ENCODE measurements at places on chromosomes 12 and 14. TPM values are rescaled to one million over a fixed set of nuclear protein-coding genes. Genes with fewer than 3 reads are reported as not detected.

The KCNA1 gene
- not detected for total RNA-seq

The KCNMB4 gene
- total RNA-seq = 2.2 TPM

The P2RX7 gene
- total RNA-seq = 4.2 TPM

The SMCO3 gene
- 0.12 TPM for total RNA-seq

The CLEC1B gene
- total RNA-seq = not detected

The APOF gene
- not detected for total RNA-seq

The TMPRSS12 gene
- not detected for total RNA-seq

The LMNTD1 gene
- 0.82 TPM for total RNA-seq

The SSTR1 gene
- total RNA-seq = 0.63 TPM

The CTSG gene
- not detected for total RNA-seq

The MSI1 gene
- not detected for total RNA-seq

The KRT73 gene
- total RNA-seq = not detected

Measured in glomerular endothelial cell (primary cell).